ENCODE measurements at places on chromosomes 16 and 17.

DNA sequence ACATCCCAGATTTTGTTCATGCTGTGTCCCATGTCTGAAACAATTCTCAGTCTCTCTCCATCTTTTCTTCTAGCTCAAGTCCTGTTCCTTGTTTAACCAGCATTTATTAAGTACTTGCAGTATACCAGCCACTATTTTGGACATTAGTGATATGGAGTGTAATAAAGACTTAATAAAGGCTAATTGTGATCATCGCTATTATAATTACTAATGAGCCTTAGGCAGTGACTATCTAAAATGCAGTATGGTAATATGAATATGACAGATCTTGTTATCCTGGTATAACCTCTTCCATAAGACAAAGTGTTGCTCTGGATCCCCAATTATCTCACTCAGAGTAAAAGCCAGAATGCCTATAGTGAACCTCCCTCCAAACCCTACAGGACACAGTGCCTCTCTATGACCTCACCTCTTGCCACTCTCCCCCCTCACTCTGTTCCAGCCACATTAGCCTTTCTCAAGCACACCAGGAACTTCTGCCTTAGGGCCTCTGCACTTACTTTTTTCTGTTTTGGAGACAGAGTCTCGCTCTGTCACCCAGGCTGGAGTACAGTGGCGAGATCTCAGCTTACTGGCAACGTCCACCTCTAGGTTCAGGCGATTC is 1.8 kb upstream of the FLOT2 start:
- no peak for DNase-seq

- no peak for DNase-seq
Observed at GRCh38 chr17:82215095-82215971, 2.7 kb upstream of the CCDC57 start.

DNA sequence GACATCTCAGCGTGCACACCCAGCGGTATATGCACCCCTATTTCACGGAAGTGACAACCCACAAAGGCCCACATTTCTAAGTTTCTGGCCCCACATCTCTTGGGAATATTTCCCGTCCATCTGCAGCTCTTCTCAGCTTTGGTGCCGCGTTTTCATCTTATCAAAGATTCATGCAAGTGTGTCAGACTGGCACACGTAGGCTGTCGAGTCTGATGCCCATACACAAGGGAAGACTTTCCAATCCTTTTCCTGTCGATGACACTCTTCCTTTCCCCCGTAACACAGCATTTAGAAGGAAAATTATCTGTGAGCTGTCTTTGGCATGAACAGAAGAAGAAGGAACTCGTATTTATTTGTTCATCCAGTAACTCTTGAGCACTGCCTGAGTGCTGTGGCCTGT is 83.0 kb downstream of the SHISA6 start:
- no peak for DNase-seq

DNA sequence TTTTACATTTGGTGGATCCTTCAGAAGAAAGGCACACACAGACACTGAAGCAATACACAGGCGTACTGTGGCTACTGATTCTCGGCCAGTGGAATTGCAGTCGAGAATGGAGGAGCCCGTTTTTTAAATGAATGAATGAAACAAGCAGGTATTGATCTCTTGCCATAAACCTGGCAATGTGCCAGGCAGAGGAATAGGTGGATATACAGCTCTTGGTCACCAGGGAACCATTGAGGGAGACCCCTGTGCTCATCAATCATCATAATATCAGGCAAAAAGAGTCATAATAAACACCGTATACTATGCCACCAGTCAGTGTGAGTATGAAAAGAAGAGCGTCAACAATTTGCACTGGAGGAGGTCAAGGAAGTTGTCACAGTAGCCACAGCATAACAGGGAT is 140.3 kb upstream of the FOXF1 start:
- no peak for DNase-seq

DNA sequence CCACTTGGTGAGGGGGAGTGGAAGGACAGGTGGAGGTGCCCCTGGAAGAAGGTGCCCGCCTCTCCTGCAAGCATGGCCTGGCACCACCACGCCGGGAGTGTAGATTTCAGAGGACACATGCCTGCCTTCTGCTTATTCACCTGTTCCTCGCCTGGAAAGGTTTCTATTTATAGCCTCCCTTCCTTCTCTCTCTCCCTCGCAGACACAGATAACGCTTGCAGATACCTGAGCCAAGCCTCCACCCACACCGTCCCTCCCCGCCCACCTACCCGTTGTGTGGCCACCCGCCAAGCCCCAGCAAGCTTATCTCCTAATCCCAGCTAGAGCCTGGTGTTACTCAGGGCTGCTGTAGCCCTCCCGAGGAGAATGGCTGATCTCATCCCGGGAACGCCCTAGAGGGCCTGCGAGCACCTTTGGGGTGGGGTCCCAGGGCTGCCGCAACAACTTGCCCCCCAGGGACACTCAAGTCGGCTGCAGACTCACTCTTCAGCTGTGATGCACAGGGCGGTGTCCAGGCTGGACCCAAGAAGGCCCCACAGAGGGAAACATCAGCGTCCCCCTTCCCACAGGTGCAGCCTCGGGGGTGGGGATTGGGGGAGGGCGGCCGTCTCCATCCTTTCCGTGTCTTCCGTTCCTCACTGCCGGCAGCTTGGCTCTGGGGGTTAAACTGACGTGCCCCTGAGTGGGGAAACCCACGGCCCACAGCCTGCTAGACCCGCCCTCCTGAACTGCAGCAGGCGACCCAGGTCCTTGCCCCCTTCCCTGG is 1.9 kb upstream of the SNAI3 start:
- DNase-seq, result no peak

DNA sequence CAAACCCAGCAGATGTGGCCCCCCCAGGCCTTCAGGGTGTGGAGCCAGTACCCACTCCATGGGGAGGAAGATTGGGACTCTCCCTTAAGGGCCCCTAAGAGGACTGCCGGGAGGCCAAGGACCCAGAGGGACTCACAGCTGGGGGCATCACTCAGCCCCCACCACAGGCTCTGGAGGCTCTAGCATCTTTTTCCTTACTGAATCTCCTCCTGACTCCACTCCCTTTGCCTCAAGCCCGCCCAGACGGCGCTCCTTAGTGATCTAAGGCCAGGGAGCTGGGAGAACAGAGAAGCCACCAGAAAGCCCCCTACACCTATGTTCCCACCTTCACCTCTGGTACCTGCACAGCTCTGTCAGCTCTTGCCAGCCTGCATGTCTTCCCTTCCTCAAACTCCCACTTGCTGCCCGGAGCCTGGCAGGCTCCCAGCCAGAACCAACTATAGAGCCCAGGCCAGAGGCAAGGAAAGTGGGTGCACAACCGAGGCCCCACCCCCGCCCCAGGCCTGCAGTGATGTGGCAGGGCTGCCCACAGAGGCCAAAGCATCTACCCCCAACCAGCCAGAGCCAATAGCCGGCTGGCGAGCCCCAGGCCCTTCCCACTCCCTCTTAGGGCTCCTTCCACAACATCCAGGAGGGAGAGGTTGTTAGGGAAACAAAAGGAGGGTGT is 22.3 kb upstream of the MPO start:
- DNase-seq, result no peak

DNA sequence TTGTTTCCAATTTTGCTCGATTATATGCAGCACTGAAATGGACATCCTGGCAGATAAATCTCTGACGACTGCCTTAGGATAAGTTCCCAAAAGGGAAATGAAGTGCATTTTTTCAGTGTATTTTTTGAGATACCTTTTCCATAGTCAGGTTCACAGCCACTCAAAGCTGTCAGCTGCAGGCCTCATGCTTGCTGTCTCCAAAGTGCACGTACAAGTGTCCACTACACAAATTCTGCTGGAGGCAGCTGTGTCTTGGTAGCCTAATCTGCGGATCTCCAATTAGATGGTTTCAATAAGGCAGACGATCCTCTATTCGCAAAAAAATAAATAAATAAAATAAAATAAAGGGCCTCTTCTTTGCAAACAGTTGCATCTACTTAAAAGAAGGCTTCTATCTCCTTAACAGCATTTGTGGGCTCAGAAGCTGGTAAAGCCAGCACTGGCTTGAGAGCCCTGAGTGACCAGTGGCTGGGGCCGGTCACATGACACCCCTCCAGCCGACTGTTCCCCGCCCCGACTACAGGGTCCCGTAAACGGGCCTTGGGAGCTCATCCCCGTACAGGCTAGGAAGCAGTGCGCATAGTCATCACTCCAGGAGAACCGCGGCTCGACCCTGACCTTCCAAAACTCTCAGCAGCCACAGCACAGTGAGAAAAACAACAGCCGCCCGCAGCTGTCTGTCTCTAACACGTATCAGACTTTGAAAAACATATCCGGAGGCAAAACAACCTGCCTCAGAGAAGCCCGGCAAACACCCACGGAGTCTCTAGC is 18.8 kb downstream of the RPH3AL start:
- no peak for DNase-seq

- DNase-seq, result peak; percentile 47
Observed at GRCh38 chr17:46942441-46943217, 19.7 kb downstream of the GOSR2 start.

DNA sequence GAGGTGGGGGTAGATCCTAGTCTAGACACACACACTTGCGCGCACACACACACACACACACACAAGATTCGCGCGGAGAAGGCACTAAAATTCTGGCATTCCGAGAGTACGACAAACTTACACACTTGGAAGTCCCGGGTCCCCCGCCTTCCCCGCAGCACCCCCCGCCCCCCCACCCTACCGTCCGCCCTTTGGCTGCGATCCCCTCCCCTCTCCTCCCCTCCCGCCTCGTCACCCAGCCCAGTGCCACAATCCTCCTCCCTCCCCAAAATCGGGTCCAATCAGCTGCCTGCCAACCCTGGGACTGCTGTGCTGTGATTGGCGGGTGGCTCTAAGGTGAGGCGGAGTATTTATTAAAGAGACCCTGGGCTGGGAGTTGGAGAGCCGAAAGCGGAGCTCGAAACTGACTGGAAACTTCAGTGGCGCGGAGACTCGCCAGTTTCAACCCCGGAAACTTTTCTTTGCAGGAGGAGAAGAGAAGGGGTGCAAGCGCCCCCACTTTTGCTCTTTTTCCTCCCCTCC is at the start of gene SOX9:
SOX9 (plus strand) TSS at position 379 of the 522 bp plus-strand sequence. CDS start 372 bp downstream, outside the sequence.
- no peak for DNase-seq

- DNase-seq, result no peak
Observed at GRCh38 chr16:2297506-2297860, 29.6 kb upstream of the RNPS1 start.

DNA sequence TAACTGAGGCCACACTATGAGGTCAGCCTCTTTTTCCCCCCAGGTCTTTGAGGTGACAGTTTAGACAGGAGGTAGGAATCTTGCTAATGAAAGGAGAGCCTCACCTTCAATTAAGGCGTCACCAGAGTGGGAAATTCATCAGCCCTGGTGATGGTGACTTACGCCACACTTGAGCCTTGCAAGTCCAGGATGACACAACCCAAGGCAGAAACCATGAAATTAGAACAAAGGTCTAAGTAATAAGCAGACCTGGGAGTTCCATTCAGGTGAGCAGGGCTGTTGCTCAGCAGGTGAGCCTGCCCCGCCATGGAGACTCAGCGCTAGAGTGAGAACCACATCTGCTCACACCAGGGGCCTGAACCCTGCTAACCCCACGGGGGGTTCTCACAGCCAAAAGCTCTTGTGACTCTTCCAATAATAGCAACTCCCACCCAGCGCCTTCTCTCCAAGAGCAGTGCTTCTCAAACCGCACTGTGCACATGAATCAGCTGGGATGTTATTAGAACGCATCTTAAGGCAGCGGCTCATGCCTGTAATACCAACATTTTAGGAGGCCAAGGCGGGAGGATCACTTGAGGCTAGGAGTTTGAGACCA is 28.7 kb upstream of the KIFC3 start:
- DNase-seq, result no peak
